ENCODE measurements at places on chromosomes 2 and 18. TPM values are rescaled to one million over a fixed set of nuclear protein-coding genes. Genes with fewer than 3 reads are reported as not detected.

The CPS1 gene
- 3.8 TPM for total RNA-seq

The GCG gene
- total RNA-seq = not detected

The ALK gene
- not detected for total RNA-seq

DNA sequence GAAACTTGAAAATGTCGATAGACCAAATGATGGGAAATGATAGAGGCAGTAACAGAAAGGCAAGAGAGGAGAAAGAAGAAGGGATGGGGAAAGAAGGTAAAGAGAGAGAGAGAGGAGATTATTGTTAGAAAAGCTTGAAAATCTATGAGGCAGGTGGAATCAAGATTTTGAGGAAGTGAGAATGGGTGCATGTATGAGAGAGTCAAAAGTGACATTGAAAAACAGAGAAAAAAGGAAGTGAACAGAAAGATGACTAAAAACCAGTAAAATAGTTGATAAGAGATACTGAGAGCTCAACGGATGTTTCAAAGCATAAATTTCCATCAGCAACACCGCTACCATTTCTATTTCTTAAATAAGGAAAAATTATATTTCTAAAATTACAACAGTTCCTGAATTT lies 327.4 kb upstream of the CWC22 start:
- no peak for DNase-seq

GRCh38 chr2:74078466-74078865 lies 69.2 kb downstream of the BOLA3 start:
- DNase-seq = no peak

All from kidney epithelial cell (primary cell).